Neural crest cell (in vitro differentiated cells): ENCODE measurements at places on chromosomes 4 and X. TPM values are rescaled to one million over a fixed set of nuclear protein-coding genes. Genes with fewer than 3 reads are reported as not detected.

GRCh38 chr4:99640676-99641075, 17.0 kb downstream of the C4orf54 start:
- no peak for DNase-seq

DNA sequence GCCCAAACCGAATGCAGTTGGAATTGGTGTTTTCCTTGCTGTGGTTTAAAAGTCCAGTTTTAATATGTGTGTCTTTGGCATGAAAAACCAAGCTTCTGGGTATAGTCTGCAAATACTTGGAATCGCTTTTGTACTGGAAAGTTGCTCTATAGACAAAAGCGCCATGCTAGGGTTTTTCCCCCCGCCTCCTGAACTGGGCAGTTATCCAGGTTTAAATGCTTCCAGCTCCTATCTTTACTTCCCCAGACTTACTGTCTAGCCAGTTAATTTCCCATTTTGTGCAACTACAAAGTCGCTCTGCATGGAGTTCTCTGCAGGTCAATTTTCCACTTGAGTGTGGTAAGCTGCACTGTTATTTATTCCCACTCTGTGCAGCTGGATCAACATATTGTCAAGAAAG, 2.7 kb downstream of the RASL11B start:
- DNase-seq: no peak

DNA sequence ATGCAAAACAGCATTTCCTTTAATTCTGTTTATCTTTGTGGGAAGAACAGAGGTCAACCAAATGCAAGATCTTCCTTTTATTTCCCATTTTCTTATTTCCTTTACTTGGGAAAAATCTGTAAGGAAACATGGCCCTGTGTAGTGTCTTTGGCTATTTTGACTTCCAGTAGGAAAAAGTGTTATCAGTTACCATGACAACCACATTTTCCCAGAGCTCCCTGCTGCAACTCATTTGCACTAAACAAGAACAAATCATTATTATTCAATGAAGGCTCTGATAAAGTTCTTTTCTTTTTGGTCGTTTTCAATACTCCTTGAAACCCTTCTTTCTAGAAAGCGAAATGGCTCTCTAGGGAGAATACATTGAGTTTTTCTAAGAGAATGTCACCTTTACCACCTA, 117.2 kb upstream of the DDX53 start:
- no peak for DNase-seq

DNA sequence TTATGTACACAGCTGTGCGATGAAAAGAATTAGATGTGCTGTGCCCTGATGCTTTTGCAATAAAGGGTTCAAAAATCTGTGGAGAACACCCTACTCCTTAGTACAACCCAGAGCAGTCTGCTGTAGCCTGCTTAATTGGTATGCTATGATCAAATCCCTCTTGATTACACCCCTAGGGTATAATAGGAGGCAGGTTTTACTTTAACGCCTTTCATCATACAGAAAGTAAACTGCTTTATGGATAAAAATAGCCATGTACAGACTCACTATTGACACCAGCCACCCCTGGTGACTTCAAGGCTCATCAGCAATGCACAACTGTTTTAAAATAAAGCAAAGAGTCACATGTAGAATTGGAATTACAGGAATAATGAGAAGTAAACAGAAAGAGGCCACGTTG, 315.3 kb downstream of the DMD start:
- DNase-seq: no peak

- DNase-seq: no peak
These were observed 36.5 kb downstream of the MAOB start for GRCh38 chrX:43845776-43846175.

GRCh38 chr4:75973766-75974165, 17.0 kb downstream of the SDAD1 start:
- no peak for DNase-seq

GRCh38 chr4:1022739-1023066, 11.3 kb downstream of the FGFRL1 start:
- no peak for DNase-seq

GRCh38 chr4:132592340-132592739, 556.8 kb upstream of the PCDH10 start:
- no peak for DNase-seq

- DNase-seq: peak; percentile 9
These were observed 613 bp downstream of the GLRB start for GRCh38 chr4:157076578-157076947.

- no peak for DNase-seq
These were observed 97.3 kb upstream of the ATP6AP2 start for GRCh38 chrX:40483502-40483901.

DNA sequence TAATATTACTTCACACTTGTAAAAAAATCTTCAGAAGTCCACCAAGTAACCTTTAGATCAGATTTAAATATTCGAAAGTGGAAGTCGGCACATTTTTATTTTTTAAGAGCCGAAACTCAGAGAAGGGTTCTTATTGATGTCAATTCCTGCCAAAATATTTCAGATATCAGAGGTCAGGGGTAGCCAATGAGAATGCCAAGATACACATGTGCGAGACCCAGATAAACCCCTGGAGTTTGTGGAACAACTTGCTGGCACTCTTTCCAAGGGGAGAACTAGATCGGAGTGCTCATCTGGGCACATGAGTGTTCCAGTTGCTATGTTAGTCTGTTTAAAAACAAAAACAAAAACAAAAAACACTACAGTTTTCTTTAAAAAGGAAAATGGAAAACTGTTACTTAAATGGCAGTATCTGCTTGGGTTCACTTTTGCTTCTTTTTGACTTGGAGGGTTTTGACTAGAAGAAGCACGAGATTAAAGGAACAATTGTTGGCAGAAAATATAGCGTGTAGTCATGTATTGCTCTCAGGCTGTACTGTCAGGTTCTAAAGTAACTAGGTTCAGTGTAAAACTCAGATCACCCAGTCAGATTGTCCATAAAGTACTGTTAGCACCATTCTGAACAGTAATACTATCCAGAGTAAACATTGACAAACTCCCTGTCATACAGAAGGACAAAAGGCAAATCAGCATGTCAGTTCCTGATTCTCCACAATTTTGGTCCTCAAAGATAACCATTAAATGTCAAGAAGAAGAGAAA, 188.0 kb upstream of the PACRGL start:
- no peak for DNase-seq

GRCh38 chr4:67892905-67893304, 9.1 kb upstream of the TMPRSS11D start:
- DNase-seq: no peak

DNA sequence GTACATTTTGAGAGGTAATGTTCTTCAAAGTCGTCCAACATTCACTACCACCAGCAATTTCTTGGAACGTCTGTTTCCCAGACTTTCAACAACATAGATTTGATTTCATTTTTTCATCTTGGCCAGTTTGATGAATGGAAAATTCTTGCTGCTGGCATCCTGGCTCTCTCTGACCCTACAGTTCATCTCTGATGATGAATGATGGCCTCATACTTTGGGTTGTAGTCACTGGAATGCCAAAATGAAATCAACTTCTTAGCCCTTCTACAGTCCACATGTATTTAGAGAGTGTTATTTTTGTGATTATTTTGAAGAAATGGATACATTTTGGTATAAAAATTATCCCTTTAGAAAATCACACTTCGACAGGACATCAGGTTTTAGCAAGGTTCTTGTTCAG, 8.8 kb downstream of the CHST7 start:
- DNase-seq: no peak

GRCh38 chrX:19955306-19955705, 35.6 kb downstream of the BCLAF3 start:
- no peak for DNase-seq

DNA sequence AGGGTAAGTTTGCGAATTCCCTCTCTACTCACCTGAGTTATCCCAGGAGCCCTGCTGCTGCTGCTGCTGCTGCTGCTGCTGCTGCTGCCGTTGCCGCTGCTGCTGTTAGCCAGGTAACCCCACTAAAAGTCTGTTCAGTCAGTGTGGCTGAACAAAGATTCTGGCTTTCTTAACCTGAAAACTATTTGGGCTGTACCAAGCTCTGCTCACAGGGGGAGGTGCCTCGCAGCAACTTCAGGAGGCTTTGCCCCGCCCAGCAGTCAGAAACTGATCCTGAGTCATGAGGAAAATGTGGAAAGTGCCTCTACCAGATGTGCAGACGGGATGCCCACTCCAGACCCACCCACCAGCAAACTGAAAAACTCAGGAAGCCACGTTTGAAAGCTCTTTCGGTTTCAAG, at the start of gene CAPN6:
Gene CAPN6 (minus strand): TSS at position 145 of the 400 bp plus-strand sequence. CDS start 6,547 bp downstream, outside the sequence.
- DNase-seq: no peak

- no peak for DNase-seq
These were observed 14.2 kb upstream of the RPS6KA3 start for GRCh38 chrX:20280938-20281337.

GRCh38 chrX:95539041-95539440, 1145.6 kb upstream of the DIAPH2 start:
- no peak for DNase-seq

DNA sequence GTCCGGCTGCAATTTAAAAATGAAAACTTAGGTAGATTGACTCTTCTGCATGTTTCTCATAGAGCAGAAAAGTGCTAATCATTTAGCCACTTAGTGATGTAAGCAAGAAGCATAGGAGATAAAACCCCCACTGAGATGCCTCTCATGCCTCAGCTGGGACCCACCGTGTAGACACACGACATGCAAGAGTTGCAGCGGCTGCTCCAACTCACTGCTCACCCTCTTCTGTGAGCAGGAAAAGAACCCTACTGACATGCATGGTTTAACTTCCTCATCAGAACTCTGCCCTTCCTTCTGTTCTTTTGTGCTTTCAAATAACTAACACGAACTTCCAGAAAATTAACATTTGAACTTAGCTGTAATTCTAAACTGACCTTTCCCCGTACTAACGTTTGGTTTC, 41.0 kb downstream of the MAP7D3 start:
- no peak for DNase-seq

GRCh38 chr4:74755486-74755885, 38.8 kb downstream of the BTC start:
- DNase-seq: no peak

- peak; percentile 2 for DNase-seq
These were observed 34.1 kb upstream of the HHIP start for GRCh38 chr4:144611850-144612249.

DNA sequence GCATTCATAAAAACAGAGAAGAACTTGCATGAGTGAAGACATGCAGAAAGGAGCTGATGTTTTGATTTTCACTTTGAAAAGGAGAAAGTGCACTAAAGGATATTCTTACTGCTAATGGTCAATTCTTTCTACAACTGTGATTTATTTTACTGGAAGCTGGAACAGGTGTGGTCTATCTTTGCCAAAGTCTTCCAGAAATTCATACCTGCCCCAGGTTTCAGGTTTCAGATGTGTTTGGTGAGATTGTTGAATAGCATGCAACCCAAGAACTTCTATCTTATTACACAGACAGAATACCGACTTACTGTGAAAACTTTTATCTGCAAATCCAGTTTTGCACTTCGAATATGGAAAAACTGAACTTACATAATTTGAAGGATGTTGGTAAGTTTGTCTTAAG, 388.3 kb downstream of the PDGFC start:
- DNase-seq: no peak

GRCh38 chr4:89899854-89900253, 5.2 kb downstream of the MMRN1 start:
- no peak for DNase-seq

GRCh38 chrX:79159800-79160199, 15.3 kb downstream of the GPR174 start:
- DNase-seq: no peak

GRCh38 chrX:130212371-130212770, 40.6 kb downstream of the RAB33A start:
- DNase-seq: no peak

- DNase-seq: no peak
These were observed 66.3 kb downstream of the N4BP2 start for GRCh38 chr4:40122941-40123340.

- no peak for DNase-seq
These were observed 127.5 kb downstream of the PJA1 start for GRCh38 chrX:69037786-69038185.

The MAGEA3 gene
- total RNA-seq: not detected in 2 replicates

The F8A3 gene
- 4.3 and 5.2 TPM in 2 replicates for total RNA-seq

The EMCN gene
- total RNA-seq: not detected in 2 replicates

The FAM114A1 gene
- 11.3 and 13.4 TPM in 2 replicates for total RNA-seq

The ARHGEF38 gene
- not detected in 2 replicates for total RNA-seq

The MAGEA8 gene
- total RNA-seq: not detected in 2 replicates

The PARM1 gene
- total RNA-seq: 0.73 and 0.96 TPM in 2 replicates
